ENCODE measurements at places on chromosomes 2 and 18.

DNA sequence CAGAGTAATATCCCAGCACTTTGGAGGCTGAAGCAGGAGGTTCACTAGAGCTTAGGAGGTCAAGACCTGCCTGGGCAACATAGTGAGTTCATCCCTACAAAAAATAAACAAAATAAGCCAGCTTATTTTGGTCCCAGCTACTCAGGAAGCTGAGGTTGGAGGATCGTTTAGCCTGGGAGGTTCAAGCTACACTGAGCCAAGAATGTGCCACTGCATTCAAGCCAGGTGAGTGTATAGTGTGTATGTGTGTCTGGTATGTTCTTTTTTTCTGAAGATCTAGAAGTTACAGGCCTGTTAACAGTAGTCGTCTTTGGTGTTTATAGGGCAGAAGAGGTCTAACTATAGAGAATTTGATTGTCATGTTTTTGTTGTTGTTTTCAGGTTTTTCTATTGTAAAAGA lies 40.2 kb downstream of the ZC3H15 start:
- DNase-seq = no peak

DNA sequence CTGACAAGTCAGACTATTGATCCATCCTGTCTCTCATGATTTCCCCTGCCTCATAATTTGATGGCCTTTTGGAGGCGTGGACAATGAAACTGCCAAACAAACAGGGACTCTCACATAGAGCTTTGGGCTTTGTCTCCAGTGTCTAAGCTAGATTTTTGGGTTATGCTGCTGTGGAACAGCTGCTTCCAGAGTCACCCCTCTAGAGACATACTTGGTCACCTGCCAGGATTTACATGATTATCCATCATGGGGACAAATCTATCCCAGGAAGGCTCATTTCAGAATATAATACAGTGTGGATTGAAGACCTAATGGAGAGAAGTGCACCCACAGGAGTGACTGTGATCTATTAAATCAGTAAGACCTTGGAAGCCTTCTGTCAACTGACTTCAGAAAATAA lies 159.6 kb downstream of the SLC8A1 start:
- no peak for DNase-seq

DNA sequence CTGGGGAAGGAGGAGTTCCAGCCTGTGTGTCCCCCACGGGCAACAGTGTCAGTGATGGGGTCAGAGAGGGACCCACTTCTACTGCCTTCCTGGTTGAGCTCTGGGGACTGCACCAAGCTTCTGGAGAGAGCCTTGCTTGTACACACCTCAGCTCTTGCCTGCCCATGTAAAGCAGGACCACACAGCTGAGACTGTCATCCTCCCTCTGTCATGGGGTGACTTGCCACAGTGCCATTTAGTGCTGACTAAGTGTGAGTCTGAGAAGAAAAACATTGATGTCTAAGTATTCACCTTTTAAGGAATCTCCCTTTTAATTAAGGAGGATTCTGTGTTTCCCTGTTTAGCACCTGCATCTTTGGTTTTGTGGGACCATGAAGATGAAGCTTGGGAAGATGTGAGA lies 159.1 kb downstream of the FHOD3 start:
- no peak for DNase-seq

DNA sequence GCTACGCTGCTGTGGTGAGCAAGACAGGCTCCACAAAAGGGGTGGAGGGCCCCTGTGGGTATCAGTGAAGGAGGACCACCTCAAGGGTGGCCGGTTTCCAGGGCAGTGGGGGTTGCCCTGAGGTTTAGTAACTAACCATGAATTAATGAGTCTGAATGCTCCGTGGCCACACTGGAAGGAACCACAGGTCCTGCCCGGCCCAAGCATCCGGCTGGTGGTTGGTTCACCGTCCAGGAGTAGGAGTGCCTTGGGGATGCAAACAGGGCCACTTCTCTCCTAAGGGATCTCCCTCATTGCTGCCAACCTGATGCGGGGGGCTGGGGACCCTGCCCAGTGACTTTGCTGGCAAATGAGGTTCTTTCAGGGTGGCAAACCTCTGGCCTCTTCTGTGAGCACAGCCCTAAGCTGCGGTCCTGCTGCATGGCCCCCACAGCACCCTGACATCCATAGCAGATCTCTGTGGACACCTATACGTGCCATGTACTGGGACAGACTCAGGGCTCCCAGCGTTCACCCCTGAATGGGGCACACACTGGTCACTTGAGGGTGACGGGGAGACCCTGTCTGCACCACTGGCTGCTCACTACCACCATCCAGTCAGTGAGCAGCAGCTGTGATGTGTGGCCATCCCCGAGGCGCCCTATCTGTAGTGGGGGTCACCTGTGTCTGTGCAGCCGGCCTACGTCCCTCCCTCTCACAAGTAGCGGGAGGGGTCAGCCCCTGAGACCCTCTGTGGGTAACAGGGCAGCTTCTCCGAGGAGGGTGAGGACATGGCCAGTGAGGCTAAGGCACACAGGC lies 41.6 kb downstream of the HS6ST1 start:
- no peak for DNase-seq

DNA sequence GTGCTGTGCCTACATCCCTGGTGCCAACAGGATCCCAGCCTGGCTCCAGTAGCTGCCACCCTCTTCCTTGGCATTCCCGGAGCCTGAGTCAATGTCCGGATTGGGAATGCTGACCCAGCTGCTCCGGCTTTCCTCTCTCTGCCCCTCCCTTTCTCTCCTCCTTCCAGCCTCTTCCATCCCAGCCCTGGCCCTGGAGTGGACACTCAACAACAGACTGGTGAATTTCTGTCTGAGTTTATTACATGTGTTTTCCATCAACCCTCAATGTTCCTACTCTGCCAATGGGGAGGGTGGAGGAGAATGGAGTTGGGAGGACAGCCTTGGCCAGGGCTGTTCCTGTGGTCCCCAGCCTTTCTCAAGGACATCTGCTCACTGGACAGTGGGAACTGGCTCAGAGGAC lies 917 bp upstream of the PRKAG3 start:
- DNase-seq = no peak

- DNase-seq = peak; percentile 36
Measured at GRCh38 chr2:43218702-43219382, 7.6 kb downstream of the ZFP36L2 start.

GRCh38 chr2:201266629-201267028 lies 6.3 kb downstream of the CASP8 start:
- DNase-seq = no peak

- DNase-seq = no peak
Measured at GRCh38 chr2:196336715-196337114, 165.3 kb upstream of the STK17B start.

DNA sequence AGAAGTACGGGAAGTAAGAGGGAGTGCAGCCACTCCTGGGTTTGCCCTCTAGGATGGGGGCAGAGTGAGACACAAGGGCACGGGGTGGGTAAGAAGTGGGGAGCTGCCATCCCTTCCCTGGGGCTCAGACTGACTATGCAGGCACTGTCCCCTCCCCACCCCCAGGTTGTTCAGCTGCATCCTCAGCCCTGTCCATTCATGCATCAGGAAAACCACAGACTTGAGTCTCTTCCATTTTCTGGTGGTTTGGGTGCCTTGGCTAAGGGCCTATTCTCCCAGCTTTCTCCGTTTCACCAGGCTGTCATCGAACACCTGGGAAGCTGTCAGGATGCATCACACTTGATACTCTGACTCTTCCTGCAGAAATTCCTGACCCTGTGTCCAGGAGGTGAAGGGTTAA lies 111.9 kb downstream of the TFCP2L1 start:
- no peak for DNase-seq

DNA sequence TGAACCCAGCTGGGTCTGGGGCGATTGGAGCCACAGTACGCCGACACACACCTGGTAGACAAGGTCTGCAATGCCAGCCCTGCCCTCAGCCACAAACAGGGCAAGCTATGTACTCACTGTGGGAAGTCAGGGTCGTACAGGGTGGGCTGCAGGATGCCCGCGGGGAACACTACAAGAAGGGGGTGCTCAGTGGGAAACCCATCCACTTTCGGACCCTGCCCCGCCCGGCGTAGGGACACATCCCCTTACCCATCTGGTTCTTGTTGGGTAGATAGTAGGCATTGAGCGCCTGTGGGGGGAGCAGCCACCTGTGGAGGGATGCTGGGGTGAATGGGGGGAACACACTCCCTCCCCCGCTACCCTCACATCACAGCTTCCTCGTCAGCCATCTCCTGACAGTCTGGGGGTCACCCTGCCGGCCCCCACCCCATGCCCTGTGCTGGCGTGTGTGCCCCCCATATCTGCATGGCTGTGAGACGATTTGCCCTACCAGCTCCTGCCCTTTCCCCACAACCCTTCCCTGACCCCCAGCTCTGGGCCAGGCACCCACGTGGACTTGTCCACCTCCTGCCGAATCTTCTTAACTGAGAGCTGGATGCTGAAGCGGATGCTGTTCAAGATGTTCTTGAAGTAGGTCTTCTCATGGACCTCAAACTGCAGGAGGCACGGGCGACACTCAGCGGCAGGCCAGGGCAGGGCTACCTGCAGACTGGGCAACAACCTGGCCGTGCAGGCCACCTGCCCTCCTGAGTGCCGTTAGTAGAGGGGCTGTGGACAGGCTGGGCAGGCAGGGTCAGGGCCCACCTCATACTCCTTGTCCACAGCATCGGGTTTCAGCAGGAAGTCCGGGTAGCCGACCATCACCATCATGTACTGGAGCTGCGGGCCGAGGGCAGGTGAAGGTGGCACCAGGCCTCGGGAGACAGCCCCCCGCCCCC lies 5.1 kb downstream of the ECEL1 start:
- no peak for DNase-seq

- DNase-seq = no peak
Measured at GRCh38 chr18:63089041-63089440, 230.5 kb downstream of the BCL2 start.

DNA sequence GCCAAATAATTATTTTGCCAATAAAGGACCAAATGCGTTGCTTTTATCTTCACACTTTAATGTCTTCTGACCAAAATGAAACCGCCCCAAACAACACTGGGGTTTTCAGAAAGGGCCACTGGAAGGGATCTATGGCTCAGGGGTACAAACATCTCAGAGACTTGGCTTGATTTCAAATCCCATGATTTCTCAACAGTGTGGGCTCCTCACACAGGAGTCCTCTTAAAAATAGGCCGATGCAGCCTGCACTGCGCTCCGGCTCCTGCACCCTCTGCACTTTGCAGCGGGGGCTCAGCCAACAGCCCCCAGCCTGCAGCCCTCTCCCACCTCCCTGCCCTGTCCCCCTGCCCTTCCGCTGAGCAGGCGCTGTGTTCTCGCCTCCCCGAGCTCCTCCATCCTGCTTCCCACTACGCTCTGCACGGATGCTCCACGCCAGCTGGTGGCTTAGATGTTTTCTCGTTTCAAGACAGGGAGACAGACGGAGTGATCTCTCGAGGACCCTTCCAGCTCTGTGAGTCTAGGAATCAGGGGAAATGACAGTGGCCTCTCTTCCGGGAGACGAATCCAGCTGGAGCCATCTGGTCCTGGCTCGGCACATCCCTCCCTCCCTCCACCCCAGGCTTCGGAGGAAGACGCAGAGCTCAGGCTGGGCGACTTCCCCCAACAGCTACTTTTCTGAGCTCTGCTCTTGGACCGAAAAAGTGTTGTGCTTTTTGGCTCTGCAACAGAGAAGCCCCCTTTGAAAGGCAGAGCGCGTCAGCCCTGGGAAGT lies 71.4 kb downstream of the KCNF1 start:
- no peak for DNase-seq

GRCh38 chr18:420661-421246 lies 79.7 kb downstream of the COLEC12 start:
- DNase-seq = no peak

GRCh38 chr18:7457262-7457661 lies 109.9 kb upstream of the PTPRM start:
- DNase-seq = no peak

DNA sequence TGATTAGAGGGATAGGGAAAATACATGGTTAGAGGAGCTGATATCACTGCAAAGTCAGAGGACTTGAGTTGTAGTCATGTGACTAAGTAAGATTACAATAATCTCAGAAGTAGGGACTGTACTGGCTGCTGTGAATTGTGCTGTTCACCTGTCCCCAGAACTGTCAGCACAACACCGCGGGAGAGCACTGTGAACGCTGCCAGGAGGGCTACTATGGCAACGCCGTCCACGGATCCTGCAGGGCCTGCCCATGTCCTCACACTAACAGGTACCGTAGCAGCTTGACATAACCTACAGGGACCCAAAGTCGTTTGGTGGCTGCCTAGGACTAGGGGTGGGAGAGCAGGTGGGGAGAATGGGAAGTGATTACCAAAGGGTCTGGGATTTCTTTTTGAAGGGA lies 132.8 kb upstream of the TTC39C start:
- DNase-seq = no peak

DNA sequence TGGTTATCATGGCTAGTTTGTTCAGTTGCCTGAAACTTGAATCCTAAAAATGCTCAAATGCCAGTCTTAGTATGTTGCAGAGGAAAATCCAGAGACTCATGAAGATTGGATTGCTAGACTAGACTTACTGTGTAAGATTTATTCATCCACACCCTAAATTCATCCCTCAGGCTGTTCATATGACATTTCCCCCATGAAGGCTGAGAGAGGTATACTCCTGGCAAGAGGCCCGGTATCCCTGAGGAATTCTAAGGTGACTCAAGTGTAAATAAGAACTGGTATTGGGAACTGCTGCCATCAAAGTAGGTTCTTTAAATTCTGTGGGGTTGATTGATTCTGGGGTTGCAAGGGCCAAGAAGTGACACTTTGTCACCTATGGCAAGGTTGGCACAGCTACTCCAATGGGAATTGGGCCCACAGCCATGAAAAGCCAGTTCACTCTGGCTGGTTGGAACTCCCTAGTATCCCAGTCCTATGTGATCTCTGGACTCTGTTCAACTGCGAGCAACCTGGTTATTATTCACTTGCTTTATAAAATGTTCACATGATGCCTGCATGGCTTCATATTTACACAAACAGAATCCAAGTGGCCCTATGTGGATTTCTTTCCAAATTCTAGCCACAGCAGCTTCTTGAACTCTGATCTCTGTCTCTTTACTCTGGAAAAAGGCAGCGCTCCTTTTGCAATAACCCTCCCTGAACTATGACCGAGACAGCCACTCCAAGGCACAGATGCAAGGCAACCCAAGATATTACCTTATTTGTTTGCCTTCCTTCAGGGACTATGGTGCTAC lies 429.1 kb downstream of the CBLN2 start:
- no peak for DNase-seq

GRCh38 chr2:195647302-195647701 lies 9.7 kb upstream of the SLC39A10 start:
- no peak for DNase-seq

- DNase-seq = no peak
Measured at GRCh38 chr2:100285691-100286090, 36.6 kb downstream of the LONRF2 start.

GRCh38 chr2:69693059-69693774 lies 48.7 kb upstream of the ANXA4 start:
- no peak for DNase-seq

GRCh38 chr18:69220529-69220928 lies 180.2 kb upstream of the DOK6 start:
- DNase-seq = no peak

DNA sequence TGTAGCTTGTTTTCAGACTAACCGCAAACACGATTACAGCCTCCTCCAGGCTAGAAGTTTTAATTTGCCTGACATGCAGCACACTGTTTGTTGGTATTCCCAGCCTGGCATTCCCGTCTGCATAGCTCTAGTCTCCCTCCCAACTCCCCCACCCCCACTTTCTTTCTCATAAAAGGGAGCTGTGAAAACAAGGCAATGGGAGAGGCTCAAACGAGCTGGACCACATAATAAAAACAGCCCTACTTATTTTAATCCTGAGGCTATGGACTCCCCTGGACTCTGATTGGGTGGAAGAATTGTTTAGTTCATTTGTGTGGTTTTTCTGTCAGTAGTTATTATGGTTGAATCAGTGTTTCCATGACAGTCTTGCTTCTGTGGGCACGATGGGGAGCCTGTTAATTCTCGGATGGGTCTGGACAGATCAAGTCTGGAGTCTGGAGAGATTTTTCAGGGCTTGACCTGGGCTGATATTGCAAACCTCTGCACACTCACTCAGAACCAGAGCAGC lies 1.2 kb downstream of the STON1 start:
- no peak for DNase-seq
